ENCODE measurements at places on chromosomes 1 and 21. TPM values are rescaled to one million over a fixed set of nuclear protein-coding genes. Genes with fewer than 3 reads are reported as not detected.

Gene ATG4C
- 5.6 TPM for total RNA-seq

DNA sequence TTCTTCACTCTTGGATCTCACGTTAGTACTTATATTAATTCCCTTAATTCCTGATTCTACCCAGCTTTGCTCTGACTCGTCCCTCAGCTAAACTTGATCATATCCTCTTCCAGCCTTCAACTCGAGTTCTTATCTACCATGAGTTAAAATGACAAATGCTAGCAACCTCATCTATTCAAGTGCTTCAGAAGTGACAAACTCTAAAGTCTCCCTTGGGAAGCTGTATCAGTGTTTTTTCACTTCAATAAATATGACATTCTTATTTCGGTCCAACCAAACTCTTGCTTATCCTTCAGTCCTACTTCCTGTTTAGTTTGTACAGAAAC lies 75.3 kb downstream of the FOXJ3 start:
- no peaks in the 10 kb centered on the region for H3K36me3 ChIP-seq
- no peak overlapping the region for H3K4me3 ChIP-seq
- peaks cover 2% of the 10 kb centered on the region for H3K4me1 ChIP-seq
- no peak overlapping the region for H3K27ac ChIP-seq

- no peaks in the 10 kb centered on the region for H3K27me3 ChIP-seq
- H3K4me1 ChIP-seq: no peaks in the 10 kb centered on the region
- no peak overlapping the region for H3K4me3 ChIP-seq
- no peak for DNase-seq
- H3K36me3 ChIP-seq: peaks cover 7% of the 10 kb centered on the region
Measured at GRCh38 chr1:202756391-202756790, 46.1 kb upstream of the SYT2 start.

DNA sequence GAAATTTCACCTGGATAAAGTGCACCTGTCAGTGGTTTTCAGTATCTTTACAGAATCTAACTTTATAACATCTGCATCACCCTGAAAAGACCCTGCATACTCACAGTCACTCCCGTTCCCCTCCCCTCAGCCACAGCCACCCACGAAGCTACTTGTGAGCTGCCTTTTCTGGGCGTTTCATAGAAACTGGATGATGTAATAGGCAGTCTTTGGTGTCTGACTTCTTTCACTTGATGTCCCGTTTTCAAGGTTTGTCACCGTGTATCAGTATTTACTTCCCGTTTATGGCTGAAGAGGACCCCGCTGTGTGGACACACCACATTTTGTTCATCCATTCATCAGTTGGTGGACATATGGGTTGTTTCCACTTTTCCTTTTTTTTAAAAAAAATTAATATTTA lies 47.8 kb upstream of the LRRC3 start:
- no peaks in the 10 kb centered on the region for H3K4me1 ChIP-seq
- no peak for DNase-seq
- no peaks in the 10 kb centered on the region for H3K27me3 ChIP-seq
- no peak overlapping the region for H3K4me3 ChIP-seq
- no peaks in the 10 kb centered on the region for H3K36me3 ChIP-seq

DNA sequence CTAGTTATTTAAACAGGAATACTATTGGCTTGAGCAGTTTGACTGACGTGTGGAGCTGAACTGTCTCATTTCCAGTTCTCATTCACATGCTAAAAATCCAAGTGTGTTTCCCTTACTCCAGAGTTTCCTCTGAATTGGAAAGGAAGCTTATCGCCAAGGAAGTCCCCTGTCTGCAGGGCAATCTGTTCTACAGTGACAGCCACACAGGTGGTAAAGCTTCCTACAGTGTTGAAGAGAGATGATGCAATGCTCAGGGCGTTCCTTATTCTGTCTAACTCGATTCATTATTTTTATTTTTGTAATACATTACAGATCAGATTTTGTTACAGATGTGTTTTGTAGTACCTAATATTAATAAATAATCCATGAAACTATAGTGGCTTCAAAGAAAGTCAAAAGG lies 41.3 kb downstream of the ADAMTS5 start:
- H3K36me3 ChIP-seq: no peaks in the 10 kb centered on the region
- H3K27ac ChIP-seq: no peak overlapping the region

DNA sequence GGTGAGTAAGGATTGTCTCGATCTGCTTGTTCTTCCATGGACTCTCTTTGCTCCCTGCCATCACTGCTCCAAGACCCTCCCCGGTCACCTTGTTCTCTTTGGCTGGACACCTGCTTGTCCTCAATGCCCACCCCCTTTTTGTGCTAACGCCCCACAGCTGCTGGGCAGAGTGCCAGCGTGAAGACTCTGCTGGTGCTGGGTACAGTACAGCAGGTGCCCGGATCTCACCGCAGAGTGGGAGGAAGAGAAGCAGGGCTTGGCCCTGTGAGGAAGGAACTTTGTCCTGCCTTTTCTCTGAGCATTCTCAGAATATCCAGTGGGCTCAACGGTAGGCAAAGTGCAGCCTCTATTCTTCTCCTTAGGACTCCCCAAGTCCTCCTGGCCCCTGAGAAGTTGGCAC lies 90.1 kb downstream of the PLXNA2 start:
- H3K4me3 ChIP-seq: no peak overlapping the region
- peaks cover 9% of the 10 kb centered on the region for H3K4me1 ChIP-seq
- no peak for DNase-seq
- H3K36me3 ChIP-seq: no peaks in the 10 kb centered on the region
- no peak overlapping the region for H3K27ac ChIP-seq

- peaks cover 9% of the 10 kb centered on the region for H3K36me3 ChIP-seq
- no peaks in the 10 kb centered on the region for H3K4me1 ChIP-seq
- H3K27ac ChIP-seq: no peak overlapping the region
- DNase-seq: no peak
- H3K27me3 ChIP-seq: no peaks in the 10 kb centered on the region
Measured at GRCh38 chr21:43984905-43985689, 27.0 kb upstream of the TRAPPC10 start.

Measured in liver (tissue), 10 donors.